ENCODE measurements at places on chromosomes 1 and 21.
A peak's percentile ranks its signal among the peaks of the same experiment; 100 is the strongest.

DNA sequence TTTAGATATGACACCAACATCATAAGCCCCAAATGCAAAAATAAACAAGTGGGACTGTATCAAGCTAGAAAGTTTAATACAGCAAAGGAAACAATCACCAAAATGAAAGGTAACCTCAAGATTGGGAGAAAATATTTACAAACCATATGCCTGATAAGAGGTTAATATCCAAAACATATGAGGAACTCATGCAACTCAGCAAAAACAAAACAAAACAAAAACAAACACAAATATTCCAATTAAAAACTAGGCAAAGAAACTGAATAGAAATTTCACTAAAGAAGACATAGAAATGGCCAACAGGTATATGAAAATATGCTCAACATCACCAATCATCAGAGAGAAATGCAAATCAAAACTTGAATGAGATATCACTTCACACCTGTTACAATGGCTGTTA, 116.5 kb upstream of the ATP1B1 start:
- DNase-seq = no peak

DNA sequence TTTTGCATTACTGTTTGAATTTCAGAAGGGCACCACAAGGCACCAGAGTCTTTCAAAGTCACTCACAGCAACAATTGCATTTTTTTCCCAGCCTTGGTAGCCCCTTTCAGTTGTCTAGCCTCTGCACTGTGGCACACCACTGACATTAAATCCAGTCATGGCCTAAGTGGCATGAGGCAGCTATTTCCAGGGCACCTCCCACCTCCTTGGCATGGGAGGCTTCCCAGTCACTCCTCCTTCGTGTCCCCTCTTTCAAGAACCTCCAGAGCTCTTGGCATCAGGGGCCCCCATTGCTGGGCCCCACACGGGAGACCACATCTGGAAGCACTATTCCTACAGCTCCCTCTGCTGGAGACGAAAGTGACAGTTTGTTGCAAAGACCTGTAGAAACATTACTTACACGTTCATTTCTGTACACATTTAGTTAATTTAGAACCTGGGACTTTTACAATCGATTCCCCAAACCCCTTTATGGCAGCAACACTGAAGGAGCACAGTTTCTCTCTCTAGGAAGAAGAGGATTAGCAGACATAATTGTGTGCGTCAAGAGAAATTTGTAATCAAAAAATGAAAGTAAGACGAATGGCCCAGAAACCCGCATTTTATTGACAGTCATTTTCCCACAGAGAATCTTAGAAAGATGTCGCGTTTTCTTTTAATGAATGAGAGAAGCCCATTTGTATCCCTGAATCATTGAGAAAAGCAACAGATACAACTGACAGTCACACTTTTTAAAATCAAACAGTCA, 5.7 kb upstream of the CHD5 start:
- no peak for DNase-seq

DNA sequence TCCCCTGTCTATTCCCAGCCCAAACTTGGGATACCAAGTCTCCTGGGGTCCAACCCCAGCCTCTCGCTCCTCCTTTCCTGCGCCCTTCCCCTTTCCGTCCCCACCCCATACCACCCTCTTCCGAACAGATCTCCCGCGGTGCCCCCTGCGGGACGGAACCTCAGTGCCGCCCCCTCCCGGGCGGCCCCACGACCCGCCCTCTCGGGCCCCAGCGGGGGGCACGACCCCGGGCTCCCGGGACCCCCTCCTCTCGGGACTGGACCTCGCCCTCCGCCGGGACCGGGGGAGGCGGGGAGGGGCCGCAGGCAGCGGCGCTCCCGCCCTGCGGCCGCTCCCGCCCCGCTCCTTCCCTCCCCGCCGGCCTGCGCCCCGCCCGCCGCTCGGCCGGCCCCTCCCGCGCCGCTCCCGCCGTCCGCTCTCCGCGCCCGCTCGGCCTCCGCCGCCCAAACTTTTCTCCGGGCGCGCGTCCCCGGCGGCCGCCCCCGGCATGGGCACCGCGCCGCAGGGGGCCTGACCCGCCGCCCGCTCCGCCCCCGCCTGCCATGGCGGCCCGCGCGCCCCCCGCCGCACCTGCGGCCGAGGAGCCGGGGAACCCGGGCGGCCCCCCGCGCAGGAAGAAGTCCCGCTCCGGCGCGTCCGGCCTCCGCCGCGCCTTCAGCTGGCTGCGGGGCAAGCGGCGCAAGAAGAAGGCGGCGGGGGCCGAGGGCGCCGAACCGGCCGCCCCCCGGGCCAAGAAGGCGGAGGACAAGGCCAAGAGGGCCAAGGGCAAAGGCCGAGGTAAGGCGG, 39.0 kb upstream of the SYNC start:
- DNase-seq = peak; percentile 70

GRCh38 chr1:101235216-101235695, 1.6 kb upstream of the S1PR1 start:
- peak; percentile 52 for DNase-seq

- no peak for DNase-seq
These were observed 565.3 kb upstream of the NEGR1 start for GRCh38 chr1:72847651-72848050.

GRCh38 chr1:59670662-59671061, 144.1 kb upstream of the HOOK1 start:
- DNase-seq = no peak

DNA sequence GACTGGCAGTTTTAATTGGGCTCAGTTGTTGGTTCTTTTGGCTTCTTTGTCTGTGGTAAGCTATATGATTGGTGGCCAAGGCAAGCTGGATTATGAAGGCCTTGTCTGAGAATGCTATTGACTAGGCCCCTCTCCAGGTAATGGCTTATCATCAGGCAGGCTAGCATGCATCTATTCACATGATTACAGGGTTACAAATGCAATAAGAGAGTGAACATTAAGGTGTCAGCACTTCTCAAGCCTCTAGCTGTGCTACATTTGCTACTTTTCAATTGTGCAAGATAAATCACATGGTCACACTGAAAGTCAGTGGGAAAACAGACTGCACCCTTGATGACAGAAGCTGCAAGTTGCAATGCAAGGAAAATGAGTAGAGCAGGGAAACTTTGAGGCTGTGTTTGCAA, 550.9 kb upstream of the TMPRSS15 start:
- DNase-seq = no peak

GRCh38 chr1:207579436-207579799, 65.5 kb upstream of the CR1L start:
- peak; percentile 45 for DNase-seq

GRCh38 chr1:115833856-115834255, 7.1 kb downstream of the NHLH2 start:
- no peak for DNase-seq

DNA sequence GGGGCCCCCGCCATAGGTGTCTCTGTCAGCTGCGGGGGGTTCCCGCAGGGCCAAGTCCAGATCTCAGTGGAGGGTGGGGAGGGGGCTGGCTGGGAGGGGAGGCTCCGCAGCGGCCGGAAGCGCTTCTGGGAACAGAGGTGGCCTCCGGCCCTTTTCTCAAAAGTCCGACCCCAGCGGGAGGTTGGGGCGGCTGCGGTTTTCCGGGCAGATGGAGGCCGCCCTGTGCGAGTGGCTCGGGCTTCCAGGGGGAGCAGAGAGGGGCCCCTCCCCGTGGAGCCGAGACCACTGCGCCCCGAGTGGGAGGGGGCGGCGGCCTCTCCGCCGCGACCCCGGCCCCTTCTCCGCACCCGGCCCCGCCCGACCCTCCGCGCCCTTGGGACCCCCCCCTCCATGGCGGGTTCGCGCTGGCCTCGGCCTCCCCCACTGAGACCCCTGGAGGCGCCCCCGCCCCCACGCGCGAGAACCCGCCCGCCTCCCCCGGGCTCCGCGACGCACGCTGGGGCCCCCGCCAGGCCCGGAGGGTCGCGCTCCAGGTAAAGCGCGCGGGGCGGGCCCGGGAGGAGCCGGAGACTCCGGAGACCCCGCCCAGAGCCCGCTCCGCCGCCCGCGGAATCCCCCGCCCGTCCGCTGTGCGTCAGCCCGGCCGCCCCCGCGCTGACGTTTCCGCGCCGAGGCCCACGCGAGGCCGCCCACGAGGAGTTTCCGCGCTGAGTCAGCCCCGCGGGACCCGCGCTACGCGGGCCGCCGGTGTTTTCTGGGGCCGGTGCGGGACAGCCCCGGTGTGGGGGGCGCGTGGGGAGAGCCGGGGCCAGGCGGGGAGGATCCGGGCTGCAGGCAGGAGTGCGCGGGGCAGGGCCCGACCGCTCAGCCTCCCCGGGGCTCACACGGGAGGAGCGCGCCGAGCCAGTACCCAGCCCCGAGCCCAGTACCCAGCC, 5.2 kb downstream of the TNFRSF18 start:
- DNase-seq = peak; percentile 34

DNA sequence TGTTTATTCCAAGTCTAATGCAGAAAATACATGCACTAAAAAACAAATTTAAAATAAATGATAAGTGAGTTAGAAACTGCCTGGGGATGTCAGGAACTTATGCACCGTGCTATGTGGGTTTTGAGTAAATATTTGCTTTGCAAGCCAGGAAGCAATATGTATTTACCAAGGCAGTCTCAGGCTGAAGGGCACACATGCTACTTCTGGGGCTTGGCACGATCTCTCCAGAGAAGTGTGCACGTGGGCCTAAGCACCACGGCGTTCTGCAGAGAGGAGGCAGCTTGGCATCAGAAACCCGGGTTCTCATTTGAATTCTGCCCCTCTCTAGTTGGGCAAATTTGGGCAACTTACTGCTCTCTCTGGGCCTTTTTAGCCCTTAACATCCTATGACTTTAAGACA, 72.6 kb upstream of the ROR1 start:
- DNase-seq = no peak

GRCh38 chr1:84611796-84612195, 37.6 kb upstream of the CTBS start:
- no peak for DNase-seq

DNA sequence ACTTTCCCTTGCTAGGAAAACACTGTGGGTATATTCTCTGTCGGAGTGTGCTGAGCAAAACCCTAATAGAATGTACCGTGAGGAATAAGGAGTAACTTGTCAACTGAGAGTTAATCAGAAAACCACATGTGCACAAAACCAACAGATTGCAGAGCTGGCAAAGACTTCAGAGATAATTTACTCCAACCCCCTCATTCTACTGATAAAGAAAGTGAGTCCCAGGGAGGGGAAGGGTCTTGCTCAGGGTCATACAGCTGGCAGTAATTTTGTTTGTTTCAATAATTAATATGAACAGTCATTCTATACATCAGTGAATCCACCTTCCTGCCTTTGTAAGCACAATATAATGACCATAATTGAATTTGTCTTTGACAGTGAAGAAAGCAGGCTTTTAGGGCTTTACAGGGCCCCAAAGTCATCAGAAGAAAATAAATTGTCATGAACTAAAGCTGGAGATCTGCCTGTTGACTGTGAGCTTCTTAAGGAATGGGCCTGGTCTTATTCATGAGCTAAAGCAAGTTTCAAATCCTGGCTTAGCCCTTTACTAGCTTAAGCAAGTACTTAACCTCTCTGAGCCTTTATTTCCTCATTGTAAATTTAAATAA, 67.2 kb upstream of the HOOK1 start:
- DNase-seq = no peak

GRCh38 chr1:62082456-62083363, 111.9 kb upstream of the L1TD1 start:
- peak; percentile 48 for DNase-seq

DNA sequence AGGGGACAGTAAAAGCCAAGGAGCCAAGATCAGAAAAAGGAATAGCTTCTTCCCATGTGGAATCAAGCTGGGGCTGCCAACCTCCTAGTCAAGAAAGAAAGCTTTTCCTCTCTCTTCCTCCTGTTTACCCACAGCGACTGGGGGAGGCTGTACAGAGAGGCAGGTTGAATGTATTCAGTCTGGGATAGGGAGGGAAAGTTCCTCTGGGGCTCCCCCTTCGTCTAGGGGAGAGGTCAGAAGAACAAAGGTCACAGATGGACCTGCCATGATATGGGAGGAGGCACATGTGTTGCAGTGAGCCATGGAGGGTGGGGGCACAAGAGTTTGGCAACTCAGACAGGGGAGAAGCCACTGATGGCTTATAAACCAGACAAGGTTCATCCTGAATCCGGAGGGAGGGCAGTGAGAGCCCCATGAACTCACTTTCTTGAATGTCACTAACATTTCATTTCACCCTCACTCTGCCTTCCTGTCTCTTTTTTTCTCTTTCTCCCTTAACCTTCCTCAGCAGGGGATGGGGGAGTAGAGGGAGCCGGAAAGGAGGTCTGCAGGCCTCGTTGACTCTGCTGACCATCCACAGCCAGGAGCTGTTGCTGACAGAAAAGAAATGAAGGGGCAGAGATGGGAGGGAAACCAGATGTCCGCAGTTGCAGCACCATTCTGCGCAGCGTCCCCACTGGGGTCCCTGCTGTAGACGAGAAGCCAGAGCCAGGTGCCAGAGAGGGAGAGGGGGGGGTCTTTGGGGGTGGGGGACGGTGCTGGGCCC, 61.1 kb downstream of the PLXNA2 start:
- DNase-seq = no peak

DNA sequence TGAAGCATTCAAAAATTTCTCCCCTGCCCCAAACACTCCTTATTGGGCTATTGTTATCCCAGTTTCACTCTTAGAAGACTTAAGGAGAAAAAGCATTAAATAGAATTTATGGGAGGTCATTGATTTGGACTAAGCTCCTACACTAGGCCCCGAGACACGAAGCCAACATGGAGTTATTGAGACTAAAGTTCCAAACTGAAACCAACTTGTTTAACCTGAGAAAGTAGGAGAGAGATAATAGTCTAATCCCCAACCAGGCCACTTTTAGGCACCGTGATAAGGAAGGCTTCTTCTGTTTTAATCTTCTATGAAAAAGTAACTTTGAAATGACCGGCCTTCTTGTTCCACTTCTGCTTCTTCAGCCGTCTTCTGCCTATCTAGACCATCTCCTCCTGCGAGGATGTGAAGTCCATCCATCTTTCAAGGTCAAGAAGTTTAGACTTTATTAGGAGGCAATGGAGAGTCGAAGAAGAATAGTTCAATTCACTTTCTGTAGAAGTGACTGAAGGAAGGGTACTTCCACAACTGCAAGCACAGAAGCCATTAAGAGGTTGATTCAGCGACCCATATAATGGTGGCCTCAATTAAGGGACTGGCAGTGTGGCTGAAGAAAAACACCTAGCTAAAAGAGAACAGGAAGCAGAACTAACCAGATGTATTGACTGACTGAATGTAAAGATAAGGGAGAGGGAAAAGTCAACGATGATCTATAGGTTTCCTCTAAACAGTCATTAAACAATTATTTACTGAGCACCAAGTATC, 428.8 kb downstream of the SMYD3 start:
- DNase-seq = no peak

DNA sequence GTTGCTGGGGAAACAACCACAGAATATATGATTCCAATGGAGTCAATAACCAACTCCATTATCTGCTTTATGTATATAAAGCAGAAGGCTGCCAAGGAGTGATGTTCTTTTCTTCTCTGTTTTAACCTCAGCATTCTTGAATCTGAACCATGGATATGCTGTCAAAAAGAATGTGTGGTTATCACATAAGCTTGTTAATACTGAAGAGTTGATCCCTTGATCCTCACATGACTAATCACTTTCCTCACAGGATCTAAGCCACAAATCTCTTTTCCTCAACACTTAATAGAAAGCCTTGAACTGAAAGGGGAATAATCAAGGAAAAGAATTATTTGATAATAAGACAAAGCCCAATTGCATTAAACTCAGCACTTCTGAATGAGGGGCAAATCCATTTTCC, 271.3 kb upstream of the KIAA0040 start:
- DNase-seq = no peak

Data from RWPE1 (cell line).